ENCODE measurements at places on chromosomes 4 and X.

- no peak for DNase-seq
Measured at GRCh38 chr4:33722800-33723516, 2521.4 kb downstream of the ARAP2 start.

- no peak for DNase-seq
Measured at GRCh38 chr4:123474817-123475216, 78.2 kb downstream of the SPRY1 start.

DNA sequence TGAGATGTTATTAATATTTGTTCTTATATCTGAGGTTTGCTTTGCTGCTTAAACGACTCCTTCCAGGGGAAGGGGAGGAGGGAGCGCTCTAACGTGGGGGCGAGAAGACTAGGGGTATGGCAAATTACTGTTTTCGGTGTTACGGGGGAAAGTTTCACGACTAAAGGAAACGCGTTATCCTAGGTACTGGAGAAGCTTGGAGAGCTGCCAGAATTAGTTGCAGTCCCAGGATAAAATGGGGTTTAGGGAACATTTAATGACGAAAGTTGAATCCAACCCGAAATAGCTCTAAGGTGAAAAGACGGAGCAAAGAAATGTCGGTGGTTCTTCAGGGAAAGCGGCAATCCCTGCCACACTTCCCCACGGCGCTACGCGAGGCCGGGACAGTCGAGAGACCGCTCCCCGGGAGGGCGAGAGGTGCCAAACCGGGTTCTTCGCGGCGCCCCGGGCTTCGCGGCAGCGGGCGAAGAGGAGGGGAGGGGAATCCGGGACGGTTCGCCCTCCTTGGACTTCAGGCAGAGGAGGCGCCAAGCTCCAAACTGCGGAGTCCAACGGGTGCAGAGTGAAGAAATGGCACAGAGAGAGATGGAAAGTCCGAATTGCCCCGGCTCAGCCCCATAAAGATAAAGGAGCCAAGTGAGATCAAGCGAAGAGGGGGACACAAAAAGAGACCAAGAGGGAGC is 724 bp downstream of the THOC2 start:
- DNase-seq = no peak

GRCh38 chrX:5490786-5491563 is 737.7 kb downstream of the NLGN4X start:
- no peak for DNase-seq

DNA sequence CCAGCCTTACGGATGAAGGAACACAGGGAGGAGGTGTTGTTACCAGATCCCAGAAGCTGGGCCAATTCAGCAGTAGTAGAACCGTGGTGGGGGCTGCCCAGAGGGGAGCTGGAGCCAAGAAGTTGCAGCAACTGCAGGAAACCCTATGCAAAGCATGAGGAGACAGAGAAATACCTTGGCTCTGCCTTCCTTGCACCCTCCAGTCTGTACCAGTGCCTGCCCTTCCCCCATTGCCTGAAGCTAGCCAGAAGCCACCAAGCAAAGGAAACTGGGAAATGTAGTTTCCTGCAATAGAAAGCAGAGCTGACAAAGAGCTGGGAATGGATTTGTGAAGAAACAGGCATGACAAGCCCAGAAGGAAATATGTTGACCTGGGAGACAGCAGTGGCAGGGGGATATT is 108.7 kb upstream of the FUNDC1 start:
- no peak for DNase-seq

GRCh38 chr4:185903205-185903604 is 91.2 kb upstream of the SORBS2 start:
- peak; percentile 20 for DNase-seq

- DNase-seq = no peak
Measured at GRCh38 chrX:16558489-16558888, 91.5 kb upstream of the S100G start.

DNA sequence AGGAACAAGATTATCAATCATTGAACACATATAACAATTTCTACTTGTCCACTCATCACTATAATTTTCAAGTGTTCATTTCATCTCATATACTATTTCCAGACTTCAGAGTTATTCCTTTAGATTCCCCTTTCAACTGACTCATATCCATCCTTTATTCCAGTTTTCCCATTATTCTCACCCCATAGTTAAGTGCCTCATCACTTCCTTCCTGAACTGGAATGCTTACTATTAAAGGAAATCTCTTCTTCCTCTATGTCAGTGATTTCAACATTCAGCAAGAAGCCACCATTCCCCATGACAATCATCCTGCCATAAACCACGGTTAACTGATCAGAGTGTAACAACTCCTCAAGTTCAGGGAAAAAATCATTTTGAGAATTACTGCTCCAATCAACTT is 198.9 kb downstream of the FBXO8 start:
- DNase-seq = no peak

GRCh38 chr4:181645489-181645888 is 597.7 kb upstream of the TENM3 start:
- no peak for DNase-seq

DNA sequence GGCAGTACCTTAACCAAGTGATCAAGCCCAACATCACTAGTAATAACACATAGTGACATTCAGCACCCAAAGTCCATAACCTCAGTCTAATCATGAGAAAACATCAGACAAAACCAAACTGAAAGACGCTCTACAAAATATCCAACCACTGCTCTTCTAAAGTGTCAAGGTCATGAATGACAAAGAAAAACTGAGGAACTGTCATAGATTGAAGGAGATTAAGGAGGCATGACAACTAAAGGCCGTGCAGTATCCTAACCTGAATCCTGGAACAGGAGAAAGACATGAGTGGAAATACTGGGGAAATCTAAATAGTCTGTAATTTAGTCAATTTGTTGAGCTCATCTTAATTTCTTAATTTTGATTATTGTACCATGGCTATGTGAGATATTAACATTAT is 38.2 kb upstream of the EXOC1L start:
- no peak for DNase-seq

- no peak for DNase-seq
Measured at GRCh38 chrX:150575419-150575814, 7.0 kb downstream of the MTM1 start.

- no peak for DNase-seq
Measured at GRCh38 chrX:47313056-47313455, 57.3 kb upstream of the ZNF157 start.

- no peak for DNase-seq
Measured at GRCh38 chrX:44693255-44693654, 150.6 kb upstream of the DUSP21 start.

GRCh38 chr4:54282837-54283236 is 53.7 kb downstream of the PDGFRA start:
- DNase-seq = no peak

DNA sequence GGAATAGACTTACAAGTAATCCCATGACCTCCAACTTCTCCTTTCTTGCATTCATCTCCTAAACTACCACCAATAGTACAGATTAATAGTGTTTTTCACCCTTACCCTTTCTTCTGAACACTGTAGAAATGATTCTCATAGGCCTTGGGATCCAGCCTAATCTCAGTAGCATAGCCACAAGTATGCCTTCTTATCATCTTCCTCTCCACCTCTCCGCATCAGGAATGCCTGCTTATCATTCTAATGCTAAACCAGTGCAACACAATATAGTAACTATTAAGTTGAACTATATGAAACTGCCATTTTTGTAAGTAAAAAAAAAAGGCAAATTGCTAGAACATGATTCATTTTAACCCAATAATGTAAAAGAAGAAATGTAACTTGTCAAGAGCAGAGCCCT is 79.5 kb upstream of the IL2 start:
- DNase-seq = no peak

GRCh38 chr4:139958739-139959098 is 195.3 kb downstream of the MAML3 start:
- no peak for DNase-seq
